Stimulated activated CD8-positive, alpha-beta memory T cell treated with anti-CD3 and anti-CD28 coated beads, Interleukin-12 subunit alpha, Interleukin-12 subunit beta, amount 100 ng/mL, for 1 hour (primary cell): ENCODE measurements at places on chromosomes 3 and 15.
A peak's percentile ranks its signal among the peaks of the same experiment; 100 is the strongest.

GRCh38 chr3:152400887-152401286 is 132.2 kb downstream of the MBNL1 start:
- no peak for DNase-seq

GRCh38 chr3:192467230-192468140 is 259.9 kb downstream of the FGF12 start:
- DNase-seq, result peak; percentile 14

GRCh38 chr3:58742239-58742638 is 75.7 kb upstream of the FAM3D start:
- DNase-seq, result no peak

- DNase-seq, result no peak
Observed at GRCh38 chr15:63999177-63999576, 47.1 kb downstream of the DAPK2 start.

DNA sequence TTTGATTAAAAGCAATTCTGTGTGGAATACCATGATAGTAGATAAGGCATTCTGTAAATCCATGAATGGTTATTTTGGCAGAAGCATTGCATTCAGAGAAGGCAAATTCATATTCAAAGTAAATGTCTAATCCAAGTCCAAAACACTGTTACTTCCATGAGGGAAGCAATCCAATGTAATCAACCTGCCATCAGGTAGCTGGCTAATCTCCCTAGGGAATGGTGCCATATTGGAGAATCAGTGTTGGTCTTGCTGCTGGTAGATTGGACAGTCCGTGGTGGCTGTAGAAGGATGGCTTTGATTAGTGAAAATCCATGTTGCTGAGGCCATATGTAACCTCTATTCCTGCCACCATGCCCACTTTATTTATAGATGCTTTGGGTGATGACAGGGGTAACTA is 72.1 kb upstream of the TNIK start:
- DNase-seq, result no peak

DNA sequence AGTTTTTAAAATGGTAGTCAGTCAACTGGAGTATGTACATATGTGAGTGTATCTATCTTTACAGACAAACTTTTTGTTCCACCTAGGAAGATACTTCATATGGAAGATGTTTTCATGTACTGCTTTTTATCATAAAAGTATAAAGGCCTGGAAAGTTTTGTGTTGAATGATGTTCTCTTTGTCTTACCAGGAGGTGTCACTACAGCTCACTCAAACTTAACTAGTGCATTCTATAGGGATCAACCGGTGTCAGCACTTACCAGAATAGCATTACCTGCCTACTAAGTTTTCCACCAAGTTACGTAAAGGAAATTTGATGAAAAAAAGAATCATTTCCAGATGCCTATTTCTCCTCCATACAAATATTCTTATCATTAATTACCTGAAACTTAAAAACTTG is 522.6 kb upstream of the SEMA6D start:
- no peak for DNase-seq
